Naive thymus-derived CD8-positive, alpha-beta T cell (primary cell): ENCODE measurements at places on chromosomes 1 and 21.

DNA sequence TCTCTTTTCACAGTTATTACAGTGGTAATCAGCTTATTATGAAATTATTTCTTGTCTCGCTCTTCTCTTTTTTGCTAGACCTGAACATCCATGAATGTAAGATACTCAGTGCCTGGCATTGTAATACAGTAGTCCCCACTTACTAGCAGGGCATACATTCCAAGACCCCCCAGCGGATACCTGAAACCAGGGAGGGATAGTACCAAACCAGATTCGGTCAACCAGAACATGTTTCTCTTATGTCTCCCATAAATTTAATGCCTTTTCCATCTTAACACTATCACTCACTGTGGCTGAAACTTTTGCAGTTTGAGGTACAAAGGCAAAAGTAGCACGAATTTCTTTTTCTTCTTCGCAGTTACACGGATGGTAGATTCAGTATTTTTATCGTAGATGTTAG, 24.6 kb upstream of the B3GALT2 start:
- DNase-seq = no peak

GRCh38 chr1:98210064-98210463, 289.2 kb upstream of the DPYD start:
- DNase-seq = no peak

DNA sequence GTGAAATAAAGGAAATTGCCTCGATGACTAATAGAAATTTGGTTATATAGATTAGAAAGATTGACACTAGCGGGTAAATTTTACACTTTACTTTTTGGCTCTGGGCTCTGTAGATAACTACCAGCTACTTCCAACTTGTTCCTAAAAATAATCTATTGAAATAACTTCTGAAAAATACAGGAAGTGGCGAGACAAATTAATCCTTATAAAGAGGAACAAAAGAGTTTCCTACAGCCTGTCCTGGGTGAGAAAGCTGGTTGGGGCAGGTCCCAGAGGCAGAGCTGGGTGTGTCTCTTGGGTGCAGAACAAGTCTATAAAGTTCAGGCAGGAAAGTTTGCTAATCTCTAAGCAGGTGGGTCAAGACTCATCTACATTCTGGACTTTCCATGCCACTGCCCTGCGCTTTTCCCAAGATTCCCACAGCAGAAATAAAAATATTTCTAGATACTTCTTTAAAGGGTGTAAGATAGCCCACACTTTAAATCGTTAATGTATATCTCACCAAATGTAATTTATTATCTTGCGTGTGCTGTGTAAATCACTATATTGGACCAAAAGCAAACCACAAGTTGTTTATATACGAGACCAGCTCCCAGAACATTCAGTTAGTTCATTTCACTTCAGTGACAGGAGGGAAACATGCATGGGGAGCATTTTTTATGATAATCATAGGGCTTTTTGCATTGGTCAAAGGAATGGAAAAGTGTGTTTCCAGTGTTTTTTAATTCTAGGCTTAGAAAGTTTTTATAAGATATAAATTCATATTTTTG, 70.1 kb upstream of the NRIP1 start:
- DNase-seq = no peak

DNA sequence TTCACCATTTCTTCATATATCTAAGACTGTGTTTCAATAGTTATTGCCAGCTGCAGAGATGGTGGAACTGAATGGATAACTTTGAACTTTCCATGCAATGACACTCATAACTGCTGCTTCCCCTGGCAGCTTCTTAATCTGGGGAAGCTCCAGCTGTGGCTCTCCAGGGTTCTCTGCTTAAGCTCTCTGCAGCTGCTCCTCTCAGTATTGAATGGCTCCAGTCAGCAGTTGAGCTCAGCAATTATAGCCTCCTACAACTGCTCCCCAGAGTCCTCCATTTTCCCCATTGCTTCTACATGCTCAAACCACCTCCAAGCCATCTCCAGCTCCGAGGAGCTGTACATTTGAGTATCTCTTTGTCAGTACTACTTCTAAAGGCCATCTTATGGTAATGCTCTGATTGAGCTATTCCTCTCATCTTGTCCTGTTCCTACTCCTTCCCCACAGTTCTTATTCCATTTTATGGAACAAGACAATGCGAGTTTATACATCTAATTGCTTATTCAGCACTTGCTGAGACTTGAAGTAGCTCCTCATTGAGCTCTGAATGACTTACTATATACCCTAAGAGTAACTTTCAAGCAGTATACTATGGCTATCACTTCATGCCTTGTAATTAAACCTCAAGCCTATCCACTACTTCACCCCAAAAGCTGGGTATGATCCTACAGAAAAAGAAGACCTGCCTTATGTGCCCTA, 362.4 kb downstream of the NEGR1 start:
- DNase-seq = no peak

DNA sequence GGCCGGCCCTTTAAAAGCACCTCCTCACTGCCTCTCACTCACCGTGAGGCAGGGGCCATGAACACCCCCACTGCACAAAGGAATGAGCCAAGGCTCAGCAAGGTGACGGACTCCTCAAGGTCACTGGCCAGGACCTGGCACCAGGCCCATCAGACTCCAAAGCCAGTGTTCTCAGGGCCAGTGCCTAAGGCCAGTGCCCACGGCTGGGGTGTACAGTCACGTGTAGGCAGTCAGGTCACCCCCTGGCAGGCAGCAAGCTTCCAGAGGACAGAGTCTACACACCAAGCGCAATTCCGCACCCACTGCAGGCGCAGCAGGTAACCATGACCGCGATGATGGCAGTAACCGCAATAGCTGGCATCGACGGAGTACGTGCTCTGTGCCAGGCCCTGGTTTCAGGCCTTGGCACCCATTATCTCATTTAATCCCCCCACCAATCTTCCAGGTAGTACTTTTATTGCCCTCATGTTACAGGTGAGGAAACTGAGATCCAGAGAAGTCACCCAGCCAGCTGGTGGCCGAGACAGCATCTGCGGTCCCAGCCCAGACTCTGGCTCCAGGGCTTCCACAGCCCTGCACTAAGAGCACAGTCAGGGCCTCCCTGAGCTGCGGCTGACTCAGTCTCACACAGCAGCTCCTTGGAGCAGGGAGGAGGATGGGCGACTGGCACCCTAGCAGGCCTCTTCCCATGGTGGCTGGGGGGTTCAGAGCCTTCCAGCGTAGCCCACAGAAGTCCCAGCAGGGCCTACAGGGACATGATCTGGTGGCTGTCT, 27.0 kb downstream of the RAP1GAP start:
- no peak for DNase-seq

DNA sequence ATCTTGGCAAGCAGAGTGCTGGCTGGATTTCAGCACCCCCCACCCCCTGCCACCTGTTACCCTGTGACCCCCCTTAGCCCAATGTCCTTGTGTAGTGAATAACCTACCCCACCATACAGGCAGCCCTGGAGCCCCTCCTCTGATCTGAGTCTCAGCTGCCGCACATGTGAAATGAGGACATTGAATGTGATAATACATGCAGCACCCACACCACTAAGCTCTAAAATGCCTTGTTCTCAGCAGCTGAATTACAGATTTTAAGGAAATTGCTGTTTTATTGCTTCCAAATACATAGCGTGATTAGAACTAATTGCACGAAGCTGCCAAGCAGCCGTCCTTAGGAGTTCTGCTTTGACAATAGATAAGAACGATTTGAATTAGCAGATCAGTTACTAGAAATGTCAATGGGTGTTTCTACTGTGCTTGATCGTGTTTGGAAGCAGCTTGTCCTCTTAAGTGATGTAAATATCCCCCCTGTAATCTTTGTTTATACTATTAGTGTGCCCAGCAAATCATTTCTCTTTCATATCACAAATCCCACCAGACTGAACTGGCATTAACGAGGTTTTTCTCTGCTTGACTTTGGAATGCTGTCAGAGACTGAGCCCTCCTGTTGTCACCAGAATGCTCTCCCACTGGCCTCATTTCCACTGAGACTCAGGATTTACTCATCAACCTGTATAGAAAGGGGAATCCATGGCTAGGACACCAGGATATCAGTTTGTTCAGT, 4.9 kb downstream of the SLAMF8 start:
- DNase-seq = no peak

- DNase-seq = no peak
These were observed 7.6 kb downstream of the ZBTB48 start for GRCh38 chr1:6587261-6588005.

DNA sequence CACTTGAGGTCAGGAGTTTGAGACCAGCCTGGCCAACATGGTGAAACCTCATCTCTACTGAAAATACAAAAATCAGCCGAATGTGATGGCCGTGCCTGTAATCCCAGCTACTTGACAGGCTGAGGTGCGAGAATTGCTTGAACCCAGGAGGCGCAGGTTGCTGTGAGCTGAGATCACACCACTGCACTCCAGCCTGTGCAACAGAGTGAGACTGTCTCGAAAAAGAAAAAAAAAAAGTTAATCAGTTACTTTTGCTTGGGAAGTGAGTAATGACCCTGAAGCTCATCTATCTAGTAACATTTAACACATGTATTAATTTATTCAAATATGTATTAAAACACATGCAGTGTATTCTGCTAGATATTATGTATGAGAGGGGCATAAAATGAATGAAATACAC, 49.4 kb downstream of the ZNF326 start:
- no peak for DNase-seq

DNA sequence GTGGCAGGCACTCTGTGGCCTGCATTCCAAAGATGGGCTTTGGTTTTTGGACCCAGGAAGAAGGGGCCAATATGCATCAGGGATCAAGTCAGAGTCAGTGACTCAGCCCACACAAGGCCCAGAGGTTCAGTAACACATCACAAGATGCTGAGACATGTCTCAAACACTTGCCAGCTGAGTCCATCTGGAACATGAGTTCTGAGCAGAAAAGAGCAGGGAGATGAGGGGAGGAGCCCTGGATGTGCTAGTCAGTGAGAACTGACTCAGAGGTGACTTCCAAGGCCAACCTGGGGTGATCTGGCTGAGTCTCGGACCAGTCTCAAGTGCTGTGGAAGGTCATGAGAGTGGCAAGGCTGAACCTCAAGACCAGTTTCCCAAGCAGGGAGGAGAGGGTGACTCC, 150.1 kb downstream of the CDC7 start:
- no peak for DNase-seq

DNA sequence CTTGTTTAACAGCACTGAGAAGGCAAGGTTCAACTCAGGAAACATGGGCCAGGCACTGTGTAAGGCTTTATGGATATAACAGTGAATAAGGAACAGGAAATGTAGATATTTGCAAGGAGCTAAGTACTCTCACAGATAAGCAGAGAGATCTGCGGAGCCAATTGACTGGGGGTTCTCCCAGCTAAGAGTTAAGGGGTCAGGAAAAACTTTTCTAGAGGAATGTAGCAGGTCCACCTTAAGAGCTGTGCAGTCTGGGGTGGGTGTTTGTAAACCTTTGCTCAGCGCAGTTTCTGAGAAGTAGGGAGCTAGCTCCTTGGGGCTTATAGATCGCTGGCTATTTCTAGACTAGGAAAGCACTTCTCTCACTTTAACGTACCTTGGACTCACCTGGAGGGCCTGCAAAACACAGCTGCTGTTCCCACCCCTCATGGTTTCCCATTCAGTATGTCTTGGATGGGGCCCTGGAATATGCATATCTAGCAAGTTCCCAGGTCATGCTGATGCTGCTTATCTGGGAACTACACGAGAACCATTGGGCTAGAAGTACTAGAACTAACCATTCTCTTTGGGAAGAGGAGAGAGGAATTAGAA, 51.7 kb downstream of the TLCD4 start:
- DNase-seq = no peak

DNA sequence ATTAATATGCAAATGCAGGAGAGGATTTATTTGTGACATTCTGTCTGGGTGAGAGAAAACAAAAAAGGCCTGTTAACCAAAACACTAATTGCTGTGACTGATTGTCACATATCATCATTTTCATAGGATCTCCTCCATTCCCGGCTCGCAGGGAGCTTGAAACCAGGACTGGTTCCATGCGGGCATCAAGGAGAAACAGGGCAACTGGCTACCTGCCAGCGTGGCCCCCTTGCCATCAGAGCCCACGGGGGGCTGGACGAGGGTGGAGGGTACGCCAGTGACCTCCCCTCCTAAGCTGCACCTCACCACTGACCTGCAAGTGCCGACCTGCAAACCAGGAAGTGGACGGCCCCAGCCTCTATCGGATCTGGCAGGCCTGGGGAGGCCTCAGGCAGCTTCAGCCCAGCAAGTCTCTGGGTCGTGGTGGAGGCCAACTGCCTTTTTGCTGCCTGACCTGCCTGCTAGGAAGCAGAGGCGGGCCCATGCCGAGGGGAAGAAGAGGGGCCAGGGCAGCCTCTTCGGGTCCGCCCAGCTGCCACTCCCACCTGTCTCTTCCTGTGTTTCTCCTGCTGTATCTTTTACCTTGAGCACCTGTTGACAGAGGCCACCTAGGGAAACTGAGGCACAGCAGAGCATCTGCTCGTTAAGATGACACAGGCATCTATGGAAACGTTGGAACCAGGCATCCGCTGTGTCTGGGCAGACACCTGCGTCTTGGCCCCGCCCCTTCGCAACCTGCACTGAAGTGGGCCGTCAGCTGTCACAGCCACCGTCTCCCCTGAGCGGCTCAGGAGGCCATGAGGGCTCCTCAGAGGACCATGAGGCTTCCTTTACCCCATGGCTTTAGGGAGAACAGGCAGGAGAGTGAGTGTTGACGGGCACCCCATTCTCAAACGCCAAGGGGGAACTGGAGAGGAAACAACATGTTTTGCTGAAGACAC, 74.8 kb downstream of the CASZ1 start:
- DNase-seq = no peak

DNA sequence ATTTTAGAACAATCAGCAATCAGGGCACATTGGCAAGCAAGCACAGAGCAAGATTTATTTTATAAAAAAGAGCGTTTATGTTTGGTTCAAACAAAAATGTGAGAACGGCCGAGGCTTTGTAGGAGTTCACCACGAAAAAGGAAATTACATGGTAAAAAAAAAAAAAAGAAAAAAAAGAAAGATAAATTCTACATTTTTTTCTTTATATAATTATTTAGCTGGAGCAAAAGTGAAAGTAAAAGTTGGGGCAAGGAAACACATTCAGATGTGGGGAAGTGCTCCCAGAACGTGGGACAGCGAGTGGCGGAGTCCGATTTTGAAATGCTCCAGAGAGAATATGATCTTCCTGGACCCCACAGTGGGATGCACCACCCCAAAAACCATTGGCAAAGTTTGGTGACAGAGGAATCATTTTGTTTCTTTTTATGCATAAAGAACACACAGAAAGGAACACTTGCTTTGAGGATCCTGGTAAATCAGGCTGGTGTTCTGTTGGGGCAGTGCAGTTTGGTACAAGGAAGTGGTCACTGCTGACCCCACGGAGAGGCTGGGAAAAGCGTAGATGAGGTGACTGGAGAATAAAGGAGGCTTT, 16.3 kb upstream of the ATP5PO start:
- DNase-seq = no peak
